ENCODE measurements at places on chromosomes 6 and 20.

DNA sequence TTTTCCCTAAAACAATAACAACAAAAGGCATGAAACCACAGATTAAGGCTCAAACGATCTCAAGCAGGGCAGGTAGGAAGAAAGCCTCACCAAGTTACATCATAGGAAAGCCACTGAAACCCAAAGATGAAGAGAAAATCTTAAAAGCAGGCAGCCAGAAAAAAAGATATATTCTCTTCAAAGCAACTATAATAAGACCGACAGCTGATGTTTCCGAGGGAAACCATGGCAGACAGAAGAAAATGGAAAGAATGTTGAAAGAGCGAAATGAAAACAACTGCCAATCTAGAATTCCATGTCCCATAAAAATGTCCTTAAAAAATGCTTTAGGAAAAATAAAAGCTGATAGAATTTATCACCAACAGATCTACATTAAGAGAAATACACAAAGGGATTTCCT, 161.5 kb upstream of the THBS2 start:
- DNase-seq: no peak

GRCh38 chr20:13723011-13723410, 61.7 kb downstream of the ESF1 start:
- no peak for DNase-seq

- DNase-seq: no peak
Observed at GRCh38 chr6:56017198-56017597, 141.8 kb upstream of the BMP5 start.

GRCh38 chr6:68760485-68760884, 125.4 kb downstream of the ADGRB3 start:
- no peak for DNase-seq

- no peak for DNase-seq
Observed at GRCh38 chr6:106160189-106160588, 74.1 kb downstream of the PRDM1 start.

DNA sequence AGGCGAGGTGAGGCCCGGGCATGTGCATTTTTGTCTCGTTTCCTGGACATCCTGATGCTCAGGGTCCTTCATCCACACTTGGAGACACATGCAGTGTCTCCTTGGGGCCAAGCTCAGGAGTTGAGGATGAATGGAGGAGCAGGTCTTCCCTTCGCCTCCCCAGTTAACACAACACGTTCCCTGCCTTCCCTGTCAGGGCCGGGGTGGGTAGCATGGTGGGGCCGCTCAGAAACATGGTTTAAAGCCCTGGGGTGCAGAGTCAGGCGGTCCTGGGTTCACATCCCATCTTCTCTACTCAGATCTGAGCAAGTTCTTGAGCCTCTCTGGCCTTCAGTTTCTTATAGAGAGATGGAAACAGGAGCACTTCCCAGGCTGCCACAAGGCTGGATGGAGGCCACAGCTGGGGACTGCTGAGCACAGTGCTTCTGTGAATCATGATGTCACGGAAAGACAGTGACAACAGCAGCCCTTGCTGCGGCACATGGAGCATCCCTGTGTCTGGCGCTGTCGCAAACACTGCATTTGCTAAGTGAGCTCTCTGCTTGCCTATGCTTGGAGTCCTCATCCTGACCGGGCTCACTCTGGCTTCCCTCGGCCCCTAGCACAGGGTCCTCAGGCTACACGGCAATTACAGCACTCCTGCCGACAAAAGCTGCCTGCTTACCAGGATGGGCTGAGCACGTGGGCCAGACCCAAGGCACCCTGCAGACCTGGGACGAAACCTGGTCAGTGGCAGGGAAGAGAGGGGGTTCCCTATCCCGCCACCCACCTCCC, 45.6 kb upstream of the STX16 start:
- DNase-seq: no peak

- no peak for DNase-seq
Observed at GRCh38 chr20:51183451-51183850, 160.5 kb upstream of the KCNG1 start.

GRCh38 chr6:48826901-48827701, 636.0 kb downstream of the MMUT start:
- DNase-seq: peak; percentile 88

- no peak for DNase-seq
Observed at GRCh38 chr20:63752411-63753101, 13.0 kb downstream of the SLC2A4RG start.

DNA sequence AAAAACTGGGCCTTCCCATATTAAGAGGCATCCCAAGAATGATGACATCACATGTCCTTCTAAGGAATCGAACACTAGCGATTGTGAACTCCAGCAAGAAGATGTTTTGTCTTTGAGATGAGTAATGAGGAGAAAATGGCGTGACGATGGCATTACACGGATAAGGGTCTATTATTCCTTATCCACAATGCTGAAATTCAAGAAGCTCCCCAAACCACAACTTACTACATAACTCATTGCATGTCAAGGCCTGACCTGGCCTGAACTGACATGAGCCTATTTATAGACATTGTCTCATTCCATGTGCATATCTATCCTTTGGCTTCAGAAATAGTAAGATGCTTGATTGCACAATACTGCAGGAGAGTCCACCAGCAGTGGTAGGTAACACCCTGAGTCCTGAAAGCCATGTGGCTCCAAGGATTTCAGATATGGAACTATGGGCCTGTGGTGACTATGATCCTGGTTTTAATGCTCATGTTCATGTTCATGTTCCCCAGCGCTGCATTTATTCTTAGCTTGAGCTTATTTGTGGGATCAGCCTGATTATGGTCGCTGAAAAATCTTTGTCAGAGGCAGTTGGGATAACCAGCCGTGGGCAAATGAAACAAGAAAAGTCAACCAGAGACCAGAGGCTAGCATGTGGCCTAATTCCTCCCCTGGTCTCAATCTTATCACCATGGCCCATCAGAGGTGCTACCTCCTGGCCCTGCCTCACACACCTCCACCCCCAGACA, 183.2 kb upstream of the JARID2 start:
- peak; percentile 72 for DNase-seq

DNA sequence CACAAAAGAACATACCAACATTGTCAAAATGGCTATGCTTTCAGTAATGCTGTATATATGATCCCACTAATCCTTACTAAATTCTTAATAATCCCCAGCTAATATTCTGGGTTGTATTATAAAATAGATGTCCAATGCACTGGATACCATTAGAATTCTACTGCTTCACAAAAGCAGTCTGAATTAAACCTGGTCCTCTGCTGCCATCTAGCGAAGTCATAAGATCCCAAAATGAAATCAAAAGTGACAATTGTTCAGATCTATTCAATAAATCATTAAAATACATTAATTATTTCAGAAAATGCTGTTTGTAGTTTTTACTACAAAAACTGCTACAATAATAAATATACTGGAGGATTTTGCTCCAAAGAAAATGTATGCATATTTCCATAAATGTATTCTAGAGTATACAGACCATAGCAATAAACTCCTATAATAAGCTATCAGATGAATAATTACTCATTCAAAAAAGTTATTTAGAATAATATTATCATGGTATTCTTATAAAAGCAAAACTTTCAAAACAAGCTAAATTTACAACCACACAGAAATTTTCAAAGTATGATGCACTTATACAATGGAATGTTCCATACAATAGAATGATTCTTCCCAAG, 92.6 kb downstream of the RNGTT start:
- no peak for DNase-seq

- DNase-seq: no peak
Observed at GRCh38 chr6:18481870-18482269, 94.7 kb downstream of the RNF144B start.

- DNase-seq: no peak
Observed at GRCh38 chr20:36090223-36090622, 64.3 kb upstream of the EPB41L1 start.

DNA sequence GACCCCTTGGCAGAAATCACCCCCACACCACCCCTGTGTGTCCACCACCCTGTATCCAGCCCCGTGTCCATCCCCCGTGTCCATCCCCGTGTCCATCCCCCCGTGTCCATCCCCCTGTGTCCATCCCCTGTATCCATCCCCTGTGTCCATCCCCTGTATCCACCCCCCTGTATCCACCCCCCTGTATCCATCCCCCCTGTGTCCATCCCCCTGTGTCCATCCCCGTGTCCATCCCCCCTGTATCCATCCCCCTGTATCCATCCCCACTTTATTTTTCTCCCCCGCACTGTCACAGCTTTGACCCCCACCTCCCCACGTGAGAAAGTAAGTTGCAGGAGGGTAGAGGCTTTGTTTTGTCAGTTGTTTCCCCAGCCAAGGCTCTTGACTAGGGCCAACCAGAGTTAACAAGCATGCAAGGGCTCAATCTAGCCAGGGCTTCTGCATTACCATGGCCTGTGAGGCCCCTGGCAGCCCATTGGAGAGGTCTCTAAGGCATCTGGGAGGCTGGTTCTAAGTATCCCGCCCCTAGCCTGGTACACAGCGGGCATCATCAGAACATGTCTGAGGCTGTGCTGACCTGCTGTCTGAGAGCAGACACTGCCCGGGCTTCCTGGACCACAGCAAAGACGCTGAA, 18.1 kb upstream of the SIRPA start:
- DNase-seq: no peak

DNA sequence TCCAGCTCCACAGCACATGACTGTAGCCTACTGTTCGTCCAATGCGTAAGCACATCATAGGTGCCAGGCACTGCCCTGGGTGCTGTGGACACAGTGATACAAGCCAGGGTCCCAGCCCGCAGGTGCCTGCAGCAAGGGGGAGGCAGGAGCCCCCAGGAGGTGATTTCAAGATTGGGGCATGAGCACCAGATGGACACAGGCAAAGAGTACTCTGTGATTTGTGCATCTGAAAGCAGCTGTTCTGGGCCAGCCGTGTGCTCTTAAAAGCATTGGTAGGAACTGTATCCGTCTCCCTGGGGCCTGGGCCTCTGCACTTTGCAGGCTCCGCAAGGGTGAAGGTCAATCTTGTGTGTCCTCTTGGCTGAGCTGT, 149.8 kb downstream of the SYCP2 start:
- DNase-seq: no peak

- no peak for DNase-seq
Observed at GRCh38 chr6:42100029-42100901, 42.2 kb downstream of the C6orf132 start.

- DNase-seq: no peak
Observed at GRCh38 chr6:57137350-57137749, 34.8 kb upstream of the BAG2 start.

DNA sequence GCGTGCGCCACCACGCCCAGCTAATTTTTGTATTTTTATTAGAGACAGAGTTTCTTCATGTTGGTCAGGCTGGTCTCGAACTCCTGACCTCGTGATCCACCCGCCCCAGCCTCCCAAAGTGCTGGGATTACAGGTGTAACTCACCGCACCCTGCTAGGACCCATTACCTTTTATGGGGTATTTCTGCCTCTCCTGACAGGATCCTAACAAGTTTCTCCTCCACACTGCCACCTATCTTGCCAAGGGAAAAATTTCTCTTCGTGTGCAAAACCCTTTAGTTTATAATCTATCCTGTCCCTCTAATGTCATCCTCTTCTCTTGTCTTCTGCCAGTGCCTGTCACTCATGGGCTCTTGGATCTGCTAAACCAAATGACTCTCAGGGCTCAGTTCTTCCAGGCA, 1.9 kb downstream of the STMND1 start:
- DNase-seq: no peak

Measured in GM04503 (cell line).